ENCODE measurements at places on chromosomes 5 and 9.

GRCh38 chr5:143102411-143102810 lies 301.1 kb downstream of the NR3C1 start:
- DNase-seq, result no peak

DNA sequence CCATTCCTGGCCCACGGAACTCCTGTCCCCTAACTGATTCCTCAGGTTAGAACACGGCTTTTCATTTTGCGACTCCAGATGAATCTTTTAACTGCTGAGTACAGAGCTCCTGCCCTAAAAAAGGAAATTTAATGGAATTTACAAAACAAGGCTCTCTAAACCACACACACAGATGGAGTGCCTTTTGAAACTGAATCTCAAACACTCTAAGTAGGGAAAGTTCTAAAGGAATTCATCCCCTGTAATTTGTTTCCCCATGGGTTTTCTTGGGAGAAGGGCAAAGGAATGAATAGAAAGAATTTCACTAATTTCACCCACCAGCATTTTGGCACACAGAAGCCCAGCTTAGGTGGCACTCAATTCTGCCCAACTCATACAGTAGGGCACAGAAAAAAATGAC lies 106.5 kb downstream of the THBS4 start:
- no peak for DNase-seq

- DNase-seq, result no peak
These were observed 21.2 kb downstream of the UBE2QL1 start for GRCh38 chr5:6469836-6470235.

GRCh38 chr5:161799316-161799715 lies 48.6 kb upstream of the GABRA1 start:
- no peak for DNase-seq

DNA sequence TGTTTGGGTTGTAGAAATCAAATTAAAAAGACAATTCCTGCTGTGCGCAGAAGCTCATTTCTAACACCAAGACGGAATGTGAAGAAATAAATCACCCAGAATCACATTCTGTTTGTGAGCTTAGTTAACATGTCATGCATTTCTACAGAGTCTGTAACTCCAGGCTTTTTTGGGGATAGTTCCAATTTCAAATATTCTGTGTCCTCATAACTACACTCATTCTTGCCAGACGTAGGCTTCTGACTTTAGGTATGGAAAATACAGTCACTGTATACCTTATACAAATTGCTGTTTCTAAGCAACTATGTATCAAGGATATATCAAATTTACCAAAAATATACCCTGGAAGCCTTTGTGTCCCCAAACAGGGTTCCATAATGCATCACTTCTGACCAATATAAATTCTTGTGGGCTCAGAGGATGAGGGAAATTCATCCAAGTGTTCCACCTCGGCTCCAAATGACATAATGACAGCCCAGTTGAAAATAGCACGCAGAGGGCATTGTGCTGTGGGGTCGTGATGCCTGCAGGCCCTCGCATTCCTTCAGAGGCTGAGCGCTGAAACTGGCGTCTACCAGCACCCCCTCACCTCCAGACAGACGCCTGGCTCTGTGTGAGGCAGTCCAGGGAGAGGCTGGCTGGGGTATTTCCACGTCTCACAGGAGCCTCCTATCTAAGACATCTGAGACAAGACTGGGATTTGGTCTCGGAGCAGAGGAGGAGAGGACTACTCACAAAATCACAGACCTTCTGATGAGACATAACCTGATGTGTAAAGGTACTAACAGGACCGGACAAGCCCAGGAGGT lies 79.8 kb downstream of the KLF4 start:
- DNase-seq, result no peak

DNA sequence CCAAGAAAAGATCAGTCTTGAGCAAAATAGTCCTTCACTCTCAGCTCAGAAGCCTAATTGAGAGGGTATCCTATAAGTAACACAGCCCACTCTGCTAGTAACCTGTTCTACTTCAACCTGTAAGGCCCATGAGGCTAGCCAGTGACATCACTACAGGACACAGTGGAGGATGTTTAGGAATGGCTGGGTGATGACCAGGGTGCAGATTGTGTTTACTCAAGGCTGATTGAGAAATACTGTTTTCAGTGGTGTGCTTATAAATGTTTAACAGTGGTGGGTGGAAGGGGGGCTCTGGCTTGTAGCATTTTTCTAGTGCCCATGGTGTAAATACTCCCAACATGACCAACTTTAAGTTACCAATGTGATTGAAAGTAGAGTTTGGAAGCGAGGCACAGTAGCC lies 159.8 kb upstream of the CCDC152 start:
- no peak for DNase-seq

DNA sequence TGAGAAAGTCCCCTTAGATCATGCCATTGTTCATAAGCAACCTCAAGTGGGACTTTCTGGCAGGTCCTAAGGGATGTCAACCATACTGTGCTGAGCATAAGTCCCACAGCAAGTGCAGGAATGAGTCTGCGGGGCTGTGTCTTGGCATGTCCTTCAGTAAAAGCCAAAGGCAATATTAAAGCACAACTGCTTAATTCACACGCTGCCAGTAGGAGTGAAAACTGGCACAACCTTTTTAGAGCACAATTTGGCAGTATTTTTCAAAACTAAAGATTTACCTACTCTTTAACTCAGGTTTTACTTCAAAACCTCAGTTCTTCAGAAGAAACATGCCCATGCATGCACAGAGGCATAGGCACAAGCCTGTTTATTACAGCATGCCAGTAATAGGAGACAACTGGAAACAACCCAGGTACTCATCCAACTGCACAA lies 24.4 kb upstream of the SMAD5 start:
- no peak for DNase-seq

GRCh38 chr5:38417658-38418017 lies 138.8 kb downstream of the LIFR start:
- no peak for DNase-seq

DNA sequence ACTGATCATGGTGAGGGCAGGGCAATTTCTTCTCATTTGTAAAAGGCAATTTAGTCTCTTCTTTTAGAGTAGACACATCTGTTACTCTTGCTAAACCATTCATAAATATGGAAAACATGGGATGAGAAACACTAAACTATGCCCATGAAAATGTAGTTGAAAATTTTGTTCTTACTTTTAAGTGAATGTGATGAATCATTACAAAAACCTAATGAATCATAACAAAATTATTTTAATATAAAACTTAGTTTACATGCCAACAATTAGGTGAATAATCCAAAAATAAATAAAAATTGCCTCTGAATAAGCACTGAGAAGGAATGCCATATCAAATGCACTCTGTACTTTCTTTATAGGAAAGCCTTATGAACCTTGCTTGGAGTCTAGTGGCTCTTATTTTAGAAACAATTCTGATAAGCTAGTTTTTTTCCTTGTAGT lies 297.7 kb upstream of the EFNA5 start:
- no peak for DNase-seq

DNA sequence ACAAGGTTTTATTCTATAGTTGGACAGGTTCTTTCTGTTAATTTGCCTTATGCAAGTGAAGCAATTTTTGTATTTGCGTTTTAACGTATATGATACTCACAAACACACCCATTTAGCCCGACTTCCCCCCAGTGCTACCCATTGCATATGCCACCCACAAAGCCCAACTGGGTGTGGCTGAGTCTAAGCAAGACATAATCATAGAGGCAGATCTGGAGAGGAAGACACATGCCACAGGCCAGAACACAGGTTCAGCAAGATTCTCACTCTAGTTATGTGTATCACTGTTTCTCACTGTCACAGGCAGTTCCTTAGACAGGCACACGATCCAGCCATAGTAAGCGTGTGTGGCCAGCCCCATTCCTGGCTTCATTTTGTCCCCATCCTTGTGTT lies 29.0 kb upstream of the PUM3 start:
- no peak for DNase-seq
